ENCODE measurements at places on chromosomes 5 and 9. TPM values are rescaled to one million over a fixed set of nuclear protein-coding genes. Genes with fewer than 3 reads are reported as not detected.

Gene CEMIP2
- polyA plus RNA-seq: 5.8 TPM

Gene HACD4
- polyA plus RNA-seq: 0.23 TPM

Gene SUB1
- 127 TPM for polyA plus RNA-seq

Gene CNTNAP3
- 1.8 TPM for polyA plus RNA-seq

Gene SPATA31E1
- not detected for polyA plus RNA-seq

Gene TAF11L4
- polyA plus RNA-seq: not detected

Gene CTXN3
- polyA plus RNA-seq: not detected

Gene GRM6
- not detected for polyA plus RNA-seq

Gene LCNL1
- polyA plus RNA-seq: 0.14 TPM

Gene NR4A3
- polyA plus RNA-seq: 17.5 TPM

Gene EIF4E1B
- polyA plus RNA-seq: not detected

Gene CDH6
- polyA plus RNA-seq: 0.83 TPM

Gene CDHR2
- 0.07 TPM for polyA plus RNA-seq

Gene CDH9
- not detected for polyA plus RNA-seq

Gene TXNDC8
- polyA plus RNA-seq: not detected

Gene TNFSF8
- not detected for polyA plus RNA-seq

Gene CEL
- 0.61 TPM for polyA plus RNA-seq

Gene SPINK1
- polyA plus RNA-seq: 0.50 TPM

Gene NFX1
- 13.7 TPM for polyA plus RNA-seq

Gene GDNF
- 0.03 TPM for polyA plus RNA-seq

Gene NR6A1
- polyA plus RNA-seq: 0.65 TPM

Gene KIF4B
- polyA plus RNA-seq: not detected

Gene TIMD4
- polyA plus RNA-seq: not detected

Gene GNAQ
- polyA plus RNA-seq: 4.8 TPM

Gene MEF2C
- 18.3 TPM for polyA plus RNA-seq

Gene CATSPER3
- polyA plus RNA-seq: 0.61 TPM

Gene SARDH
- 0.29 TPM for polyA plus RNA-seq

Gene ALDOB
- 0.15 TPM for polyA plus RNA-seq

Gene BARHL1
- polyA plus RNA-seq: not detected

All from heart left ventricle (tissue), 16 donors.